ENCODE measurements at places on chromosomes 16 and 17. TPM values are rescaled to one million over a fixed set of nuclear protein-coding genes. Genes with fewer than 3 reads are reported as not detected.

Gene TAT
- total RNA-seq: not detected

Gene FN3KRP
- 14.3 TPM for total RNA-seq

Gene CACNG1
- not detected for total RNA-seq

Gene SLC47A1
- 9.6 TPM for total RNA-seq

Gene RHBDL1
- not detected for total RNA-seq

Gene DVL2
- 33.4 TPM for total RNA-seq

Gene DCAKD
- total RNA-seq: 27.1 TPM

Gene TEKT1
- total RNA-seq: not detected

Gene ENPP7
- total RNA-seq: not detected

Gene KRTAP4-9
- not detected for total RNA-seq

Gene CCL16
- total RNA-seq: not detected

Gene CNGB1
- not detected for total RNA-seq

Gene GAST
- total RNA-seq: not detected

Gene KRT12
- total RNA-seq: not detected

Gene FBXL16
- 2.9 TPM for total RNA-seq

Gene KRTAP4-5
- not detected for total RNA-seq

Gene TBC1D3
- 2.3 TPM for total RNA-seq

Gene PHF23
- 41.3 TPM for total RNA-seq

Gene TM4SF5
- total RNA-seq: not detected

Gene ACE
- 16.0 TPM for total RNA-seq

Gene ZG16B
- total RNA-seq: not detected

Gene KRT32
- not detected for total RNA-seq

All from cardiac atrium fibroblast (primary cell).